ENCODE measurements at places on chromosomes 2 and 18.

DNA sequence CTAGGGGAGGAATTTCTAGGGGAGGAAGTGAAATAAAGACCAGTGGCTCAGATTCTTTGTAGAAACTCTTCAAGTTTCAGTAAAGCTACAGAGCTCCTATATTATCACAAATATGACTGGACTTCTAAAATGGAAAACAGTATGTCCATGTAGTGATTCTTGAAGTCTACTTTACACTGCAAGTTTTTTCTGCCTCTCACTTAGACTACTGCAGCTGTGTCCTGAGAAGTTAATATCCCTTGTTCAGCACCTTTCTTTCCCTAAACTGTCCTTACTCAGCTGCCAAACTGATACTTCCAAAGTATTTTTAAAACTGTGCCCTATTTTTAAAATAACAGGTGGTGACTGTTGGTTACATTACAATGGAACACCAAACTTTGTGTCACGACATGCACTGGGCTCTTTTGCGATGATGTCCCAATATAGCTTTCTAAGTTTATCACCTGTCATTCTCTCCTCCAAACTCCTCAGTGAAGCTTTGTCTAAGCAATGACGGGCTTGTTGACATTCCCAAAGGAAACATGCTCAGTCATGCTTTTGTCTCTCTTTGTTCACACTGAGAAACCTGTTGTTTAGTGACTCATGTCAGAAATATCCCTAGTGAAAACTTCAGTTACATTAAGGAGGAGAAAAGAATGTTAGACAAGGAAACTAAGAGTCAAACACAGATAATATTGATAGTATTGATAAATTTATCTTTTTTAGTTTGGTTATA lies 341.1 kb downstream of the ARL6IP6 start:
- no peak for DNase-seq

DNA sequence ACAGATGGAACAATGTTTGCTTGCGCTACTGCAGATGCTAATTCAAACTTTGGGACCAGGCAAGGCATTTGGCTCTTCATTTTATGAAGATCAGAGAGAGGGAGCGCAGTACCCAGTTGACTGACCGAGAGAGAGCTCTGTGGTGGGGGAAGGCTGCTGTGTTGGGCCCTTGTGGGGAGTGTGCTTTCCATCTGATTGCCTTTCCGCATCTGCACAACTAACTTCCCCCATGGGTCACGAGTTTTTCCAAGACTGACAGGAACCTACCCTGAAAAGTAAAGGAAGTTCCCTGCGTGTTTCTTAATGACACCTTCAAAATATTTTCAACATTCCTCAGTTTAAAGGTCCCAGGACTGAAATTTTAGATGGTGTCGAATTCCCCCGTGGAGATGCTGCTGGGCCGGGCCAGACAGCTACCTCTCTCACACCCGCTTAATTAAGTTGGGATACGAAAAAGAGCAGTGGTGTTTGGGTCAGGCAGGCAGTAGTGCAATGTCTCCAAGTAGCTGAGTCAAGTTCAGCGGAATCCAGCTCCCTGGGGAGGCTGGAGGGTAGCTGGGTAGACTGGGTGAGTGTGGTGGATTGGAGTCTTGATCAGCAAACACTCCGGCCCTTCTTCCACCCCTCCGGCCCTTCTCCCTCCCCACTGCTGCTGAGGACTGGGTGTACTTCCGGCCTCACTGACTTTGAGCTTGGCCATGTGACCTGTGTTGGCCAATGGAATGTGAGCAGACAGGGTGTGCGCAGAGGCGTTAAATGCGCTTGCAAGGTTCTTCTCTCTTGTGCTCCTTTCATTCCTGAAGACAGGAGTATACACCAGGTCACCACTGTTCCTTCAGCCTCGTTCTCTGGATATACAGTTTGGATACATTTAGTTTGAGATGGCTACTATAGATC lies 2.3 kb upstream of the ARHGAP25 start:
- DNase-seq, result no peak

GRCh38 chr2:26975102-26975501 lies 4.7 kb downstream of the MAPRE3 start:
- no peak for DNase-seq

DNA sequence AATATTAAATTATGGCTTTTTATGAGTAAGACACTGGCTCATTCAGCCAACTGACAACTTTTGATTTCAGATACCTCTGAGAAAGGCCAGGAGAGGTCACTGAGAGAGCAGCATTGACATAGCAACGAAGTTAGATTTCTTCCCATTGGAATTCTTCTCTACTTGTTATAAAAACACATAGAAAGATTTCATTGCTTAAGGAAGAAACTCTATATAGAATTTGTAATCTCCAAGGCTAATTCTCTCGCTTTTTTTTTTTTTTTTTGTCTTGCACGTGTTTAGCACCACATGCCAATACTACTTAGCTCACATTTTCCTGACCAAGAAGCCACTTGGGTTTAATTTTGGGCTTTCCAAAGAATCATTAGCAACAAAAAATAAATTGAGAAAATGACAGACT lies 233.7 kb downstream of the CALCRL start:
- DNase-seq, result no peak

DNA sequence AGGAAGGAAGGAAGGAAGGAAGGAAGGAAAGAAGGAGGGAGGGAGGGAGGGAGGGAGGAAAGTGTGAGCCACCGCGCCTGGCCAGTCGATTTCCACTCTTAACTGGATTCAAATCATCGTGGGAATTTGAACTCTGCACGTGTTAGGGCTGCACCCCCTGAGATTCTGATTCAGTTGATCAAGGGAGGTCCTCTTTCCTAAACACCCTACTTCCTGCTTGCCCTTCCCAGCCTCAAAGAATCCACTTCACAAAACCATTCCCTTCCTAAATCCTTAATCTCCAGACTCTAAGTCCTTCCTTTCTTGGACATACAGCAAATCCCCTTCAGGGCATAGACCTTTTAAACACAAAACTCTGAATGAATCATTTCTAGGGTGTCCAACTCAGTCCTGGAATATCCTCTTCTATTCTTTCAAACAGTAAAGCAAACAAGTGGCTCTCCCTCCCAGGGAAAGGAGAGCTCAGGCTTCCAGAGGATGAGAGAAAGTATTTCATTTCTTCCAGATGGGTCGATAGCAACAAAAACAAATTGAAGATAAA lies 68.2 kb upstream of the MBOAT2 start:
- no peak for DNase-seq

GRCh38 chr2:207933396-207934065 lies 91.8 kb downstream of the PLEKHM3 start:
- no peak for DNase-seq

DNA sequence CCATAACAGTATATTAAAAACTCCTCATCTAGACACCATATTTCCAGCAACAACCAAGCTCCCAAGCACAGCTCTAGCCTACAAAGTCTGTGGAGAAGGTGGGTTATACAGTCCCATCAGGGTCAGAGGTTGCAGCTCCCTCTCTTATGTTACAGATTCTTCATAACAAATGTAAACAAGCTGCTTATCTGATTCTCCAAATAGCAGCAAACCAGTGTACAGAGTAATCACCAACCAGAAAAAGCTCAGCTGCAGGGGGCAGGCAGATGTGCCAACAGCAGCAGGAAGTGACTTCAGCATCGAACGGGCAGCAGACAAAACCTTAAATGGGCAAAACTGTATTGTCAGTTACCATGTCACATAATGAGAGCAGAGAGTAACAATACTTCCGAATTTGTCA lies 52.9 kb upstream of the NABP1 start:
- no peak for DNase-seq

DNA sequence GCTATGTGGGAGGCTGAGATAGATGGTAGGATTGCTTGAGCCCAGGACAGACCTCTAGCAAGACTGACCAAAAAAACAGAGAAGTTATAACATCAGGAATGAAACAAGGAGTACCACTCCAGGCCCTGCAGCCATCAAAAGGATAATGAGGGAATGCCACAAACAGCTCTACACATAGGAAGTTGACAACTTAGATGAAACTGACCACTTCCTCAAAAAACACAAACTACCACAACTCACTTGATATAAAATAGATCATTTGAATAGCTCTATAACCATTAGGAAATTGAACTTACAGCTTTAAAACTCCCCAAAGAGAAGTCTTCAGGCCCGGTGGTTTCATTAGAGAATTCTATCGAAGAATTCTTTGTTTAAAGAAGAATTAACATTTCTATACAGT lies 12.9 kb upstream of the ESPNL start:
- DNase-seq, result no peak

- DNase-seq, result no peak
These were observed 28.5 kb upstream of the DNAH7 start for GRCh38 chr2:196096982-196097745.

DNA sequence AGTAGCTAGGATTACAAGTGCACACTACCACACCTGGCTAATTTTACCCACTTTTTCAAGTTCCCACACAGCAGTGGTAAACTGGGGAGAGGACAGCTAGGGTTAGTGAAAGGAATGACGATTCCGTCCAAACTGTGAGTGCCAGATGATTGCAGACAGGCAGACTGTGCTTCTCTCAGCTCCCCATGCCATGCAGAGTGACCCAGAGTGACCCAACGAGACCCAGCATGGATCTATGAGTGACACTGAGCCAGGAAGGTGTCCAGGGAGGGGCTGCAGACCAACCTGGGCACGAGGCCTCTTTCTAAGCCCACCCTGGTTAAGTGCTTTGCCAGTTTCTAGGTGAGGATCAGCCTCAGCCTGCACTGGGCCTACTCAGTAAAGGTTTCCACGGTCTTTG lies 7.7 kb upstream of the KLF11 start:
- no peak for DNase-seq

DNA sequence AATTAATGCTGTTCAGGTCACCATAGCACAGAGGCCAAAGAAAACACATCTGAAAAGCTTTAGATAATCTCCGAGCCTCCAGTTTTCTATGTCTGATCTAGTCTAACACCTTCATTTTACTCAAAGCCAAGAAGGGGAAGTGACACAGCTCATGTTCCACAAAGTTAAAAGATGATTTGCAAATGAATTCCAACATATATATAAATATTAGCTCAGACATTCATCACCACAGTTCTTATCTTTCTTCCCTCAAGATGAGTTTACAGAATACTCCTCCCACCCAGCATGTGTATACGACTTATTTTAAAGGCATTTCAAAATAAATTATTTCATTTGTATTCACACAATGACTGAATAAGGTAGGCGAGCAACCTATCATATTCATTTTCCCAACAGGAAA lies 82.4 kb downstream of the AAK1 start:
- DNase-seq, result no peak

DNA sequence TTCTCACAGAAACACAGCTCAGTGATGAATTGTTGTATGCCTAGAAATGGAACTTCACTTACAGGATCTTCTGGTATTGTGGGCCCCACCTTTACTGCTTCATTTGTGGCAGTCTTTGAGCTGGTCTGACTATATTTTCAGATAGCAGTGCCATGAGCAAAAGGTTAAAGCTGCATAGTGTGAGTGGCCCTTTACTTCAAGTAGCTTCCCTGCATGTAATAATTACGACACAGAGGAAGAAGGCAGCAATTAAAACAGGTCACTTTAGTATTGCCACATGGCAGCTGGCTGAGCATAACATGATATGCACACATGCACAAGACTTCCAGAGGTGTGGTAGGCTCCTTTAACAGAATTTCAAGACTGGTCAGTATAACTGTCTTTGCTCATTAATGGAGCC lies 426.3 kb upstream of the ZEB2 start:
- no peak for DNase-seq

DNA sequence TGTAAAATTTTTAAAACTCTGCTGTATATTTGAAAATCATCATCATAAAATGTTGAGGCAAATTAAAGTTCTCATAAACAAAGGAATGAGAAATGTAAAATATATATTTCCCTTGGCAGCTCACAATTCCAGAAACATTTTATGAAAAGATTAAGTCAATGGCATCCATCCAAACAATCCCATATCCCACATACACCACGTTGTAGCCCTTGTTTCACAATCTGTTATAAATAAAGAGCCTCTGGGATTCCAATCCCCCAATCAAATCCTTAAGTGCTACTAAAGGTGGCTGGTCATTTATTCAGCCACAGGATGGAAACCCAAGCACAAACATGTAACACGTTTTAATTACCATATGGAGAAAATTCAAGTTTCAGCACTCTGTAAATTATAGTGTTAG lies 51.7 kb downstream of the GFPT1 start:
- no peak for DNase-seq

- no peak for DNase-seq
These were observed 24.6 kb upstream of the RNF149 start for GRCh38 chr2:101332885-101333766.

- no peak for DNase-seq
These were observed 116.6 kb downstream of the RPIA start for GRCh38 chr2:88808083-88808482.

DNA sequence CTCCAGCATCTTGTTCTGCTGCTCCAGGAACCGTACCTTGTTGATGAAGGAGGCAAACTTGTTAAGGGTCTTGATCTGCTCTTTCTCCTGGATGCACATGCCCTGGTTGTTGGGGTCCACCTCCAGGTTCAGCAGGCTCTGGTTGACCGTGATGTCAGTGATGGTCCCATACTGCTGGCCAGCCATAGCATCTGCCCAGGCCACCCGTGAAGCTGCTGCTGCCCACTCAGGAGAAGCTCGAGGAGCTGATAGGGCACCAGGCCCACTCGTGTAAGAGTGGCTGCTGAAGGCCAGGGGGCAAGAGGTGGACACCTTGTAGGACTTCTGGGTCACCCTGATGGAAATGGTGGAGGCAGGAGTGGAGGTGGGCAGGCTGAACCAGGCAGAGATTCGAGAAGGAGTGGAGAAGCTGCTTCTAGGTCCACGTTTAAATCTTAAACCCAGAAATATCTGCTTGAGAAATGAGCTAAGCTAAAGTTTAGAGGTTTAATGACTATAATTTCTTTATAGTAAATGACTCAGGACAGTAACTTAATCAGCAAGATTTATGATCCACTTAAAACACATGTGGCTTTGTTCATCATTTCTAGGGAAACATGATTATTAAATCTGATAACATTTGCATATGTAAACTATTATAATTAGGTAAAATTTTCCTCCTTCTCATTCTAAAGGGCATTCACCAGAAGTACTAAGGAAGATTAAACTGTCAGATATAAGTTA lies 358.7 kb upstream of the SETBP1 start:
- DNase-seq, result no peak

- no peak for DNase-seq
These were observed 440.5 kb downstream of the NBAS start for GRCh38 chr2:15120631-15121030.

GRCh38 chr2:72765997-72766609 lies 59.7 kb downstream of the EXOC6B start:
- DNase-seq, result no peak

- no peak for DNase-seq
These were observed 280.2 kb downstream of the CTNNA2 start for GRCh38 chr2:79793006-79793405.
